ENCODE measurements at places on chromosomes 4 and X. TPM values are rescaled to one million over a fixed set of nuclear protein-coding genes. Genes with fewer than 3 reads are reported as not detected.

Gene NEUROG2
- total RNA-seq = not detected

DNA sequence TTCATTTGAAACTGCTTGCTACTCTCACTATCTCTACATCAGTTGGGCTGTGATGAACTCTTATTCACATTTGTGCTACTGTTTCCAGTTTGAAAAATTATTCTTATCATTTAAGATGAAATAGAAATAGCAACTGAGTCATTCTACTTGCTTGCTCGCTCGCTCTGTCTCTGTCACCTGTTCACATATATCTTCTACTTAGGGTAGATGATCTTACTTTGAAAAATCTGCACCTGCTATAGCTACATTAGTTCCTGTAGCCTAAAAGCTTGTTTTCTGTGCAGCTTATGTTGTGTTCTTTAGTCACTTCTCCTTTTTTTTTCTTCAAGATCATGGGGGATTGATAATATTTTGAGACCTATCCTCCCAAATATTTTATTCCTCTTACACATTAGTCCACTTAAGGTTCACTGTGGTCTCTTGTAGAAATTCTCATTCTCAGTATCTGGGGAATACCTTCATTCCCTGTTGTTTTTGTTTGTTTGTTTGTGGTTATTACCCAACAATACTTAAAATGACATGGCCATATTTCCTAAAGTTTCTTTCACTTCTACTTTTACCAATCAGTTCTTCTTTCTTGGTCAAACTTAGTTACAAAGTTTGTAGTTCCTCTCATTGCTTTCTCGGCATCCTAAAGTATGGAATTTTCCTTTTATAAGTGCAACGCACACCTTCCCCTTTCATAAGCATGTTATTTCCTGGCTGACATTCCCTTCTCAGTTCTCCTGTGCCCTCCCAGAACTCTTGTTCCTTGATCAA, 36.5 kb downstream of the CLCN5 start:
- no peak for DNase-seq

GRCh38 chr4:47367761-47368160, 95.7 kb downstream of the COMMD8 start:
- DNase-seq = no peak

Gene CENPVL2
- total RNA-seq = not detected

Gene P2RY4
- total RNA-seq = 0.38 TPM

DNA sequence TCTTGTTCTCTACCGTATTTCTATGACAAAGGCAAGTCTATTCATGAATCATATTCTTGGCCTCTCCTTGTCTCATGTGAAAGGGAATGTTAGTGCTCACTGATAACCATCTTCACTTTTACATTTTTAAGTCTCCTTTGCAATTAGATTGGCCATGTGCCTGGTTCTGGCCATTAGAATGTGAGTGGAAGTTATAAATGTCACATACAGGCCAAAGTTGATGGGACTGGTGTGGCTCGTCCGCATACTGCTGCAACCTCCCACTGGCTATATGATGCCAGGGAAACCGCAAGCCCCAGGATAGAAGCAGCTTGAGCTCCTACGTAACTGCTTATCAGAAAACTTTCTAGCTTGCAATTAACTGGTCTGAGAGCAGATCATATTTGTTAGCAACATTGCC, 86.1 kb downstream of the MAGEC1 start:
- no peak for DNase-seq

- DNase-seq = no peak
Measured at GRCh38 chrX:106331606-106332005, 163.5 kb downstream of the PWWP3B start.

- DNase-seq = no peak
Measured at GRCh38 chr4:60019180-60019579, 1180.9 kb upstream of the ADGRL3 start.

GRCh38 chr4:28723371-28723770, 1862.7 kb downstream of the STIM2 start:
- no peak for DNase-seq

- no peak for DNase-seq
Measured at GRCh38 chr4:23422878-23423277, 467.0 kb downstream of the PPARGC1A start.

Gene LRCH2
- 4.3 TPM for total RNA-seq

Gene F9
- total RNA-seq = not detected

Gene RBM46
- total RNA-seq = not detected

GRCh38 chrX:67574696-67575095, 30.9 kb downstream of the AR start:
- DNase-seq = no peak

Gene SMC1A
- 52.0 TPM for total RNA-seq

DNA sequence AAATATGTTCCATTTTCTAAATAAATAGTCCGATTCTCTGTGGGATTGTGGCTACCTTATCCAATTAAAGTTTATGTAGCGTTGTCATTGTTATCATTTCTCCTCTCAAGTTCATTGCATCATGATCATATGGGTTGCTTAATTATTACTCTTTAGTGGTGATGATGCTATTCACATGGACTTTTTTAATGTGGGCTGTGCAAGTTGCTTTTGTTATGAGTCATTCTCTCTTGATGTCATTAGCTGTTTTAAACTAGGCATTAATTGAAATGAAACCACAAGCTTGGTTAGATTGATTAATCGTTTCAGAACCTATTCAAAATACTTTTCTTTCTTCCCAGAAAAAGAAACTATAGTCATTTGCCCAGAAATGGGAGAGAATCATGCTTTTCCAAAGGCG, 38.2 kb downstream of the NHS start:
- no peak for DNase-seq

DNA sequence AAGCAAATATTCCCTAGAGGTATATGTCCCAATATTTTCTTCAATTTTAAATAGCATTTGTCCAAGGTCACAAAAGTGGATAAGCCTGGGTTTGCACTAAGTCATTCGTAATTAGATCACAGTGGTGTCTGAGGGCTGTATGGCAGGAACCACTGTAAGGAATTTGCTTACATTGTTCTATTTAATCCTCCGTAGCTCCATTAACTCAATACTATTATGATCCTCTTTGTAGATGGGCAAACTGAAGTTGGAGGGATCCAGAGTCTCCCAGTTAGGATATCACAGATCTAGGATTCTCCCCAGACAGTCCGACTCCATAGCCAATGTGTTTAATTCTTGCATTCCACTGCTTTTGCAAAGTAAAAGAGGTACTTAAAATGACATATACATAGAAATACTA, 242.7 kb upstream of the DCAF8L1 start:
- DNase-seq = no peak

- no peak for DNase-seq
Measured at GRCh38 chr4:124432500-124432899, 280.0 kb downstream of the ANKRD50 start.
